ENCODE measurements at places on chromosomes 1 and 21.

DNA sequence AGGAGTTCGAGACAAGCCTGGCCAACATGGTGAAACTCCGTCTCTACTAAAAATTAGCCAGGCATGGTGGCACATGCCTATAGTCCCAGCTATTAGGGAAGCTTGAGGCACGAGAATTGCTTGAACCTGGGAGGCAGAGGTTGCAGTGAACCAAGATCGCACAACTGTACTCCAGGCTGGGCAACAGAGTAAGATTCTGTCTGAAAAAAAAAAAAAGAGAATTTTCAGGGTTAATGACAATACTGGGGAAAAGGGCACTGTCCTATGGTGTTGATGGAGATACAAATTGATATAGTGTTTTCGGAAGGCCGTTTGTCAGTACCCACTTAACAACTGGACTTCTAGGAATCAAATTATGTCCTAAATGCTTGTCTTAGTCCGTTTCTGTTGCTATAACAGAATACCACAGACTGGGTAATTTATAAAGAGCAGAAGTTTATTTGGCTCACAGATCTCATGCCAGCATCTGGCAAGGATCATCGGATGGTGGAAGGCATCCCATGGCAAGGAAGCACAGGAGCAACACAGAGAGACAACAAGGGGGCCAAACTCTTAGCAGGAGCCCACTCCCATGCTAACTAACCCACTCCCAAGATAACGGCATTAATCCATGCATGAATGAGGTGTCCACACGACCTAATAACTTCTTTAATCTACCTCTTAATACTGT lies 41.3 kb downstream of the ZBTB8A start:
- DNase-seq = no peak

DNA sequence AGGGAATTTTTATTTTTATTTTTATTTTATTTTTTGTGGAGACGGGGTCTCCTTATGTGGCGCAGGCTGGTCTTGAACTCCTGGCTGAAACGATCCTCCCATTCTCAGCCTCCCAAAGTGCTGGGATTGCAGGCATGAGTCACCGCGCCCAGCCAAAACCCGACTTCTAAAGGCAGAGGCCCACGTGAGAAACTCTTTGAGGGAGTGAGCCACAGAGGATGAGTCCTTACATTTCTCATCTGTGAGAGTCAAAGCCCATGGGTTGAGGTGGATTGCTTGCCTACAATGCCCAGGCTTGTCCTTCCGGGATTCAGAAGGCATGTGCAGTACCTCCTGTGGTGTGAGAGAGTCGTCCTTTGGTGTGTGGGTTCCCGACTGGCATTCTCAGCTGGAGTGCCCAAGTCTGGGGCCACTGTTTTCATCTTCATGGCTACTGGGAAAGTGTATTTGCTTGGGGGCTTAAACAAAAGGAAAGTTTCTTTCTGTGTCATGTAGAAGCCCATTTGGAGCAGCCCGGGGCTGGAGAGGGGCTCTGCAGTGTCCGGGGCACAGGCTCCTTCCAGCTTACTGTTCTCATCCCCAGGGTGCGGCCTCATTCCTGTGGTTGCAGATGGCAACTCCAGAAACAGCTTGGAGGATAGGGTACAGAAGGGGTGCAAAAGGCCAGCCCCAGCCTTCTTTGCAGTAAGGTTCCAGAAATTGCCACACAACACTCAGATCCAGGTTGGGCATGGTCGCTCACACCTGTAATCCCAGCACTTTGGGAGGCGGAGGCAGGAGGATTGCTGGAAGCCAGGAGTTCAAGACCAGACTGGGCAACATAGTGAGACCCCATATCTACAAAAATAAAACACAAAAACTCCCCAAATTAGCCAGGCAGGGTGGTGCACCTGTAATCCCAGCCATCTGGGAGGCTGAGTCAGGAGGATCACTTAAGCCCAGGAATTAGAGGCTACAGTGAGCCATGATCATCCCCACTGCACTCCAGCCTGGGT lies 29.4 kb upstream of the CSF3R start:
- peak; percentile 2 for DNase-seq

DNA sequence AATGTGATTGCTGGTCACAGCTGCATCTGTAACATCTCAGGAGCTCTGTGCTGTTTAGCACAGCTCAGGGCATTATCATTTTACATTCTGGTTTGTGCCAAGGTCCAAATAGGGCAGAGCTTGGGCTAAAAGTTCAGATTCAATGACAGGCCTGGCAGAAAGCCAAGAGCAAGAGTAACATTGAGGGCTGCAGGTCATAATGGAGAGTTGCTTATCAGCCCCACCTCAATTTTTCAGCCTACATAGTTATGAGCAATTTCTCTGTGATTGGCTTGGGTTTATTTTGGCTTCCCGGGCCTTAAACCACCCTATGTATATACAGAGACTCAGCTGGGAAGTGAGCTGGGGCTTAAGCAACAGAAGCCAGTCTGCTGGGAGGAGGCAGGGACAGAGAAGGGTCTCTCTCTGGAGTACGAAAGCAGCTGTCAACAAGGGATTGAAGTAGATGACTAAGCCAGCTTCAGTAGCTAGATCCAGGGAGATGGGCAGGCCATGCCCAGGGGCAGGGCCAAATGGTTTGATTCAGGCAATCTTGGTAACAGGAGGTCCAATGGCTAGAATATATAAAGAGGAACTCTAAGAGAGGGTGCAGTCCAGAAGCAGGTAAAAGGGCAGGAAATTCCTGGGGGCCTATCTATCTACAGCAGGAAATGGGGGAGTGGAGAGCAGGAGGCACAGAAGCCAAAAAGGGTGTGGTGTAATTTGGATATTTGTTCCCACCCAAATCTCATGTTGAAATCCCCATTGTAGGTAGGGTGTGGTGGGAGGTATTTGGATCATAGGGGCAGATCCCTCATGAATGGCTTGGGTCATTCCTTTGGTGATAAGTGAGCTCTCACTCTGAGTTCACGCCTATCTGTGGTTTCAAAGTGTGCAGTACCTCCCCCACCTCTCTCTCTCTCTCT lies 49.0 kb downstream of the BRINP2 start:
- DNase-seq = peak; percentile 22

DNA sequence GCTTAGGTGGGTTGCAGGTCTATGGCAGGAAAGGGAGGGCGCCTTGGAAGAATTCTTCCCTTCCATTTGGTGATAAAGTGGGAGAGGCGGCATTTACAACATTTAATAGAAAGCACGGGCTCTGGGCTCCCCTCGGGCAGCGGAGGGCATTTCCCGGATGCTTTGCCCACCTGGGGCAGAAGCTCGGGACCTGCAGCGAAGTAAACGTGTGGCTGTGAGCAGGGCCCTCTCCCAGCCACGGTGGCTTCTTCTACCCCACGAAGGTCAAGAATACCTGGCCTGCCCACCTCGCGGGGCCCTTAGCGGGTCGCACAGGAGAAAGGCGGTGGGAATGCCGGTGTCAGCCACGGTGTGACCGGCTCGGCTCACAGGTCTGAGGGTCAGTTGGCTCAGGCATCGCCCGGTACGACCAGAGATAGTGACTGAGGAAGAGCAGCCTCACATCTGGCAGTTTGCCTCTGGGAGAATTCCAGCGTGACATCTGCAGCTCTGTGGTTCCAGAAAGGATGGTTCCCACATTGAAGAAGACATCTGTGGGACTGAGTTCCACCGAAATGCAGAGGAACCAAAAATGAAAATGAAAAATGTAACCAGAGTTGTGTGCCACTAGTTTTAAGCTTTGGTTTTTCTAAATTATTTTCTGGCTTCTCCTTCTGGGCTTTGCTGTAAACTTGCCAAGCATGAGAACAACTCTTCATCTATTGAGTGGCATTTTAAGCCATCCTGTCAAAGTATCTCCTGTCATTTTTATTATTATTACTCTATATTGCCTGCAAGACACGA lies 720 bp upstream of the F3 start:
- peak; percentile 75 for DNase-seq

DNA sequence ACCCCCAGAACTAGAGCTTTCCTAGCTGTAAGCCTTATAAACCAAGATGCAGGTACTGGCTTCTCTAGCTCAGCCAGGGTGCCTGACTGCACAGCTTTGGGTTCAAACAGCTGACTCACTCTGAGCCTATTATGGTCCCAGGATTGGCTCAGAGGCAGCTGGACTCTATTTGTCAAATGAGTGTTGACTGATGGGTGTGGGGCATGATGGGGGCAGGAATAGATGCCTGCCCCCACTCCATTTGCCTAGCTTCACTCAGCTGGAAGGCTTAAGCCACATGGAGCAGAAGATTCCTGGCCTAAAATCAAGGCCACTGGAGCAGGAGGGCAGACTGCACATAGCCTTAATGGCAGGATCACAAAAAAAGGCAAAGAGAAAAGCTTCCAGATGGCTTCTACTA lies 90.5 kb downstream of the PIK3R3 start:
- peak; percentile 52 for DNase-seq

DNA sequence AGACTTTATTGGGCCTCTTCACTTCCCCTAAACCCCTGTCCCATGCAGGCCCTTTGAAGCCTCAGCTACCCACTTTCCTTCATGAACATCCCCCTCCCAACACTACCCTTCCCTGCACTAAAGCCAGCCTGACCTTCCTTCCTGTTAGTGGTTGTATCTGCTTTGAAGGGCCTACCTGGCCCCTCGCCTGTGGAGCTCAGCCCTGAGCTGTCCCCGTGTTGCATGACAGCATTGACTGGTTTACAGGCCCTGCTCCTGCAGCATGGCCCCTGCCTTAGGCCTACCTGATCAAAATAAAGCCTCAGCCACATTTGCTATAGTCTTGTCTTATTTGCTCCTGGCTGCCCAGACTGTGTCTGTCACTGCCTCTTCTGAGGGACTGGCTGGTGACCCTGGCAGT lies 5.5 kb downstream of the GSTM4 start:
- no peak for DNase-seq

DNA sequence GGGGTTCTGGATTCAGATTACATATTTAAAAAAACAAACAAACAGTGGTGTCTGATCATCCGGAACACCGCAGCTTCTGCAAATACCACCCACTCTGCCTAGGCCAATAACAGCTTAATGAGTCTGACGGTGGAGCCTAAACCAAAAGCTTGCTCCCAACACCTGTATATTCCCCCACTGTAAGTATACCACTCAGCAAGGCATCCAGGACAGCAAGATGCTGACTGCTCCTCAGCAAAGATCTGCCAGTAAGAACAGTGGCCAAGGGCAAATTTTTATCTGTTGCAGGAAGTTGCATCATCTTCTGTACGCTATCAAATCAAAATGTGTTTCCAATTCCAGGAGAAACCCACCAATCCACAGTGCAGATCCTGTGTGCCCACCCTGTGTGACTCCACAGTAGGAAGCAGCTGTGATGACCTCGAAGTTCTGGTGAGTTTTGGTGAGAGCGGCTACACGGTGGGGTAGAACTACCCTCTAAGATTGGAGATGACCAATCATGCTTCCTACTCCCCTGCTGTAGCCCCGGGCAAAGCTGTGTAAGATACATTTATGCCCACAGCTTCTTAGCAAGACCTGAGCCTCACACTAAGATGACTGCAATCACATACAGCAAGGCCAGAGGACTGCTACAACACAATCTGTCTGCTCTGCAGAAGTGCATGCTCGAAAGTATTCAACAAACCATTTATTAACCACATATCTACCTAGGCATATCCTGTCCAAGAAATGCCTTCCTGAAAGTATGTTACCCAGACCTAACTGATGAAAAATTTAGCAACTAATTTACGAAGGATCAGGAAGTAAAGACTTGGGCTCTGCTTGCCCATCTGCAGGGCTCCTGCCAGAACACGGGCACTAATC lies 30.5 kb downstream of the SIPA1L2 start:
- DNase-seq = peak; percentile 58

GRCh38 chr1:54565113-54565501 lies 17.1 kb downstream of the ACOT11 start:
- DNase-seq = no peak

GRCh38 chr1:153545067-153546055 lies at the start of gene S100A4:
S100A4 (minus strand) TSS chr1:153545806; CDS start chr1:153544794, 1,012 bp downstream.
- DNase-seq = peak; percentile 96

DNA sequence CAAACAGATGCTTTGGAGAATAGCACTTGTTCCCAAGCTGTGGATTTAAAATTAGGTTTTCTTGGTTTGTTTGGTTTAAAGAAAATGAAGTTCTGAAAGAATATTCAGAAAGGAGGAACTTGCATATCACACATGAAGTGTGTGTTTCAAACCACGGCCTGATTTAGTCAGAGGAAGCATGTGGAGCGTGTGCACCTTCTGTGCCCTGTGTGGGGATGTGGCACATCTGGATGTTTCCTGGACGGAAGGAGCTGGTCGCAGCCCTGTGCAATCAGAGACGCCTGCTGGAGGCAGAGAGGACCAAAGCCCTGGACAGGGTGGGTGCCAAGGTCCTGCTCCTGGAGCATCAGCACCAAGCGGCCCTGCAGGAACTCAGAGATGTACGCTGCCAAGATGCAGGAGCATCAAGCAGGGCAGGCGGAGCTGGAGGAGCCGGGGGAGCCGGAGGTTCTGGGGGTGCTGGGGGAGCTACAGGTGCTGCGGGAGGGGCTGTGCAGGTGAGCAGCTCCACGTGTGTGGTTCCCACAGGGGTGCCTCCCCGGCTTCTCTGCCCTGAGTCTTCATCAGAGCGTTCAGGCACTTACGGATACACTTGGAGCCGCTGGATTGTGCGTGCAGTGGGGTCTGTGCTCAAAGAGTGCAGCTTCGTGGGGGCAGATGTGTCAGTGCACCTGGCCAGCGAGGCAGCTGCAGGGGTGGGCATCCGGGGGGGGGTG lies 45.7 kb downstream of the PCNT start:
- no peak for DNase-seq

GRCh38 chr1:162192306-162192678 lies 122.8 kb downstream of the NOS1AP start:
- no peak for DNase-seq

- peak; percentile 76 for DNase-seq
These were observed at the start of gene ADAMTSL4 for GRCh38 chr1:150548632-150549495. ADAMTSL4 (plus strand) TSS chr1:150549408; CDS start chr1:150552289, 2,881 bp downstream.

- no peak for DNase-seq
These were observed 40.8 kb downstream of the PTPRC start for GRCh38 chr1:198679535-198680173.

DNA sequence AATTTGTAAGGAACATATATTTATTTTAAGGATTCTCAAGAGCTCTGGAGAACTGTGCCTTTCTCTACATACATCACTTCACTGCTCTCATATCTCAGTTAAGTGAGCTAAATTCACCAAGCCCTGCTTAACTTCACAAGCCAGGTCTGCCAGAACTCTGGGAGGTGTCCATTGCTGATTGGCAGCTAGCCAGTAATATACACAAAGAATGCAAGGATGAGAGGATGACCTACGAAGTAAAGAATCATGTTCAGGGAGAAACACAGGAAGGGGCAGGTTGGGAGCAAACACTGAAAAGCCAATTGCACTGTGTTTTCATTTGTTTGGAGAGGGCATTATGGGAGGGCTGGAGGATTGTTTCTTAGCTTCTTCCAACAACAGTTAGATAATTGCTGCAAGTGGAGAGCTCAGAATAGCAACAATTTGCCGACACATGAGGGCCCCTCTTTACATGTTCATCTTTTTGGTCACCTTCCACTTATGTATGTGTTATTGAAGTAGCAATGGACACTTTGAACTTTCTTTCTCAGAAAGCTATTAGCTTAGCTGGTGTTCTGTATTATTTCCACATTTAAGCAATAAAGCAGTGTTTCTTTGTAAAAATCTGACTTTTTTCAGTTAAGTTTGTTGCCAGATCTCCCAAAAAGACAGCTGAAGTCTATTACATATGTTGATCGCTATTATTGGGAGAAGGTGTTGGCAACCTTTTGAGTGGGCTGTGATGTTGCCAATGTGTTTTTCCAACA lies 254.8 kb downstream of the LTN1 start:
- peak; percentile 82 for DNase-seq

GRCh38 chr1:78716186-78716585 lies 66.6 kb downstream of the IFI44 start:
- peak; percentile 85 for DNase-seq

GRCh38 chr1:56287721-56288120 lies 291.6 kb downstream of the PLPP3 start:
- DNase-seq = no peak

- DNase-seq = no peak
These were observed 31.4 kb downstream of the TRABD2B start for GRCh38 chr1:47965816-47966215.

Data from fibroblast of skin of right biceps (primary cell).